Heart left ventricle (tissue), 16 donors: ENCODE measurements at places on chromosomes 12 and 14. TPM values are rescaled to one million over a fixed set of nuclear protein-coding genes. Genes with fewer than 3 reads are reported as not detected.

DNA sequence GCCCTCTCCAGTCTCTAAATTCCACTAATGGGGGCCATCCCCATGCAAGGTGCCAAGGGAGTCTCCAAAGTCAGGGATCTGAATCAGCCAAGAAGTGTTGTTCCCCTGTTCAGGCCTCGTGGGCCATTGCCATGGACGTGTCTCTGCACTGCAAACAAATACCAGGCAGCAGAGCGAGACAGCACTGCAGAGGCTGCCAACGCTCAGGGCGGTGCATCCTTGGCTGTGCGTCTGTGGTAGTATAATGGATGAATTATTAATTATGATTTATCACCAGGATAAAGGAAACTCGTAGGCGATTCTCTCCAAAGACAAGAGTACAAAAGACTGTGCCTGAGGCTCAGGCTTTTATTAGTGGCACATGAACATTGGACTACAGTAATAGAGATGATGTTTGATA, 122.3 kb upstream of the NTF3 start:
- no peaks in the 10 kb centered on the region for H3K4me1 ChIP-seq
- H3K4me3 ChIP-seq, result no peak overlapping the region
- no peak for DNase-seq
- H3K36me3 ChIP-seq, result no peaks in the 10 kb centered on the region

GRCh38 chr14:91872011-91872501, 4.7 kb upstream of the TC2N start:
- no peak overlapping the region for H3K4me3 ChIP-seq
- DNase-seq, result no peak
- H3K4me1 ChIP-seq, result peaks cover 13% of the 10 kb centered on the region
- peaks cover 43% of the 10 kb centered on the region for H3K36me3 ChIP-seq
- no peaks in the 10 kb centered on the region for H3K27me3 ChIP-seq
- H3K27ac ChIP-seq, result peak overlapping the region; percentile 29

DNA sequence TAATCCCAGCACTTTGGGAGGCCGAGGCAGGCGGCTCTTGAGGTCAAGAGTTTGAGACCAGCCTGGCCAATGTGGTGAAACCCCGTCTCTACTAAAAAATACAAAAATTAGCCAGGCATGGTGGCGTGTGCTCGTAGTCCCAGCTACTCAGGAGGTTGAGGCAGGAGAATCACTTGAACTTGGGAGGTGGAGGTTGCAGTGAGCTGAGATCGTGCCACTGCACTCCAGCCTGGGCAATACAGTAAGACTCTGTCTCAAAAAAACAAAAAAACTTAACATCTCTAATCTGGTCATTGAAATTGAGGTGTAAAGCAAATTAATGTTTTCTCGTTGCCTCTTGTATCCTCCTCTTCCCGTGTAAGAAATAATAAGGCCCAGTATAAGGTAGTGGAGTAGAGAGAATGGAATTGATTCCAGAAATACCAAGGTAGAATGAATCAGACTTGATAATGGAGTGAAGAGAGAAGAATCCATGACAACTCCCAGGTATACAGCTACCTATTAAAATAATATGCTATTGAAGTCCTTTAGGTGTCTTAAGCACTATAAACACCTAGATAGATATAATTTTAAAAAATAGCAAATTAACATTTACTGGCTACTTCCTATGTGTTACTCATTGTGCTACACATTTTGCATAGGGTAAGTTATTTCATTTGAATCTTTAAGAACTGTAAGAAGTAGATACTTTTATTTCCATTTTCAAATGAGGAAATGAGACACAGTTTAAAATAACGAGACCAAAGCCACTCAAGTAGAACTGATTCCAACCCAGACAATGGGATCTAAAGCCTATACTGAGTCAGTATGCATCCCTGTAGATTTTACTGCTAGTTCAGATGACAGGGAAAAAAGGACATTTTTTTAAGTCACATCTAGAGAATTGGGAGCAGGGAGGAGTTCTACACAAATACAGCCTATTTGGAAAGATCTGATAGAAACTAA, 23.2 kb downstream of the RAP1B start:
- no peaks in the 10 kb centered on the region for H3K27me3 ChIP-seq
- H3K4me3 ChIP-seq, result no peak overlapping the region
- H3K27ac ChIP-seq, result no peak overlapping the region
- no peaks in the 10 kb centered on the region for H3K36me3 ChIP-seq
- H3K4me1 ChIP-seq, result peaks cover 24% of the 10 kb centered on the region

- no peak overlapping the region for H3K27ac ChIP-seq
- H3K4me3 ChIP-seq, result no peak overlapping the region
Measured at GRCh38 chr14:100052819-100053218, 12.4 kb upstream of the EVL start.

DNA sequence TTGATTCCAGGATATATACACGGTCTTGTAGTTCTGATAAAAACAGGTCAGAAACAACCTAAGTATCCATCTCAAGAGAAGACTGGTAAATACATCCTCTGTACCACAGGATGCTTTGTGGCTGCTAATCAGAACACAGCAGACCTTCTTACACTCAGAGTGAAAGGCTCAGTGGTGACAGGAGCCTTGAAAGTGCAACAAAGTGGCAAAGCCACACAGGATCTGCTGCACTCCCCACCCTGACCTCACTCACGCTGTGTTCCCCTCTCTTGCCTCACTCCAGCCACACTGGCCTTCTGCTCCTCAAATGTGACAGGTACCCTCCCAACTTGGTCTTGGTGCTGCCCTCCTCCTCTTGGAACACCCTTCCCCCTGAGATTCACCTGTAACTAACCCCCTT, 98.1 kb upstream of the GRIP1 start:
- H3K4me3 ChIP-seq, result no peak overlapping the region
- H3K36me3 ChIP-seq, result no peaks in the 10 kb centered on the region
- DNase-seq, result no peak
- peaks cover 4% of the 10 kb centered on the region for H3K27me3 ChIP-seq
- H3K27ac ChIP-seq, result no peak overlapping the region

EPYC gene
- not detected for total RNA-seq

BAZ1A gene
- total RNA-seq, result 20.3 TPM

GPRC5D gene
- not detected for total RNA-seq
